ENCODE measurements at places on chromosomes 12 and 14.

GRCh38 chr14:103232031-103232808, 101.8 kb upstream of the EIF5 start:
- DNase-seq: no peak

GRCh38 chr14:32588448-32589320, 259.6 kb downstream of the AKAP6 start:
- peak; percentile 60 for DNase-seq

- no peak for DNase-seq
These were observed 72.6 kb downstream of the TBX3 start for GRCh38 chr12:114611145-114612018.

DNA sequence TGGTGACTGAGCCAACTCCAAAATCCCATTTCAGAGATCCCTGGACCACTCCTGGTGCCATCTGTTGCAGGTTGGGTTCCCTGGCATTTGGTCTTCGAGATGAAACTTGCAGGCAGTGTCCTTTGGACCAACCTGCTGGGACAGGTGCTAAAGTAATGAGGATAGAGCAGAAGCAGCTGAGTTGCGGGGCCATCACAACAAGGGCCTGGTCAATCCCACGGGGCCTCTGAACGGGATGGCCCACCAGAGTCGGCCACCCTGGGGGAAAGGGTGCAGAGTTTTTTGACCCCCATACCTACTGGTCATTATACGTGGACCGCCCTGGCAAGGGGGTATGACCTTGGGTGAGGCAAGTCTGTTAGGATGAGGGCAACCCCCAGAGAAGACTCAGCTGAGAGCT, 39.3 kb downstream of the DLK1 start:
- DNase-seq: no peak

- no peak for DNase-seq
These were observed 178.1 kb downstream of the BCAT1 start for GRCh38 chr12:24770821-24771220.

- DNase-seq: no peak
These were observed 149.7 kb downstream of the NTF3 start for GRCh38 chr12:5581616-5582015.

DNA sequence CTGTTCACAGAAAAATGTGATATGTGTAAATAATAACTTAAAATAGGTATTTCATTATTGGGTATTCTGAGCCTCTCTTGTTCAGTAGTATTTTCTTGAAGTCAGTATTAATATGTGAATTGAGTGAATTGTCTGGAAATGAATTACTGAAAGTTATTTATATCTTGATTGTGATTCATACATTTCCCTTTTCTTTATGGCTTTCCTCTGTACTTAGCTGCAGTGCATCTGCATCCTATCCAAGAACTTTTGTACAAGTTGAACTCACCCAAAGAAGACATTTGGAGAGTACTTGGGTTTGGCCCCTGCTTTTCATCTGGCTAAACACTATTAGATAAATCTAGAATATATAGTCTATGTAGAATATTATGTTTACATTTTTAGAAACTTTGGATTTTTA, 326.0 kb downstream of the RAD51B start:
- DNase-seq: peak; percentile 68

DNA sequence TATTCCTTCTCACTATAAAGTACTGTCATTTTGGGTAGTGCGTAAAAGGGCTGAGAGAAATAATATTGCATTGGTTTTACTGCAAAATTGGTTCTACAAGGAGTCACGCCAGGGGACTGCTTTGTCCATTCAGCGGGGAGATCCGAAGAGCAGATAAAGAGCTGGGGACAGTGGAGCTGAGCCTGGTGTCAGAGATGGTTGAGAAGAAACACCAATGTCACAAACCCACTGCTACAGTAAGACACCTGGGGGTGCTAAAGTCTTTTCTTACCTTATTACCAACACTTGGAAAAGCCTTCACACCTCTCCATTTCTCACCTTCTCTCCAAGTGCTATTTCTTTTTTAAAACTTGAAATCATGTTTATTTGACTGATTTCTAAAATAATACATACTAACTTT, 14.1 kb downstream of the IL31 start:
- no peak for DNase-seq

GRCh38 chr14:81165188-81165587, 55.6 kb downstream of the GTF2A1 start:
- no peak for DNase-seq

GRCh38 chr12:97142737-97143410, 235.8 kb downstream of the NEDD1 start:
- no peak for DNase-seq

- DNase-seq: no peak
These were observed 7.4 kb downstream of the PPP1R13B start for GRCh38 chr14:103840014-103840413.

DNA sequence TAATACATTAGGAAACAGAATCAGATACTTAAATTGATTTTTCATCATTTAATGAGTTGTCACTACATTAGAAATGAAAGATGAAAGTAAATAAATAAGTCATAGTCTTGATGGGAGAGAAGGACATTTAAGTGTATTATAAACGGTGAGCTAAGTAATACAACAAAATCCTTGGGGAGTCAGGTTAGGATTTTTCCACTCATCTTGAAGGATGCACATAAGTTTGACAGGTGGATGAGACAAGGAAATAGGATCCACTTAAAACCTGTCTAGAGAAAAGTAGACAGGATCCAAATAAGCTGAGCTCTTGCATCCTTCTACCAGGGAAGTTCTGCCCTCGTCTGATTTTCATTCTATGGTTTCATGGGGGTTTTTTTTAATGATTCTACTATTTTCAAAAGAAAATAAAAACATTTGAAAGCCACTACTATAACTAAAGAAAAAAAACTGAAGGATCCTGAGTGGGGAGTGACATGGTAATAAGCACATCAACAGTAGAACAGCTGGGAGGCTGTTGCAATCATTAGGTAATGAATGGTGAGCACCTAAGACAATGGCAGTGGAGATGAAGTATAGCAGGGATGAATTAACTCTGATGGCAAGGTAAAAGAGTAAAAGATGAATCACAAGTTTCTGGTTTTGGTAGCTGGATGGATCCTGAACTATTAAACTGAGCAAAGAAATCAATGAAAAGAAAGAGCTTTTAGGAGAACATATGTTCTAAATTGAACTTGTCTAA, 17.0 kb downstream of the CEP128 start:
- DNase-seq: no peak

GRCh38 chr14:71498212-71498611, 434.0 kb upstream of the RGS6 start:
- DNase-seq: peak; percentile 83

DNA sequence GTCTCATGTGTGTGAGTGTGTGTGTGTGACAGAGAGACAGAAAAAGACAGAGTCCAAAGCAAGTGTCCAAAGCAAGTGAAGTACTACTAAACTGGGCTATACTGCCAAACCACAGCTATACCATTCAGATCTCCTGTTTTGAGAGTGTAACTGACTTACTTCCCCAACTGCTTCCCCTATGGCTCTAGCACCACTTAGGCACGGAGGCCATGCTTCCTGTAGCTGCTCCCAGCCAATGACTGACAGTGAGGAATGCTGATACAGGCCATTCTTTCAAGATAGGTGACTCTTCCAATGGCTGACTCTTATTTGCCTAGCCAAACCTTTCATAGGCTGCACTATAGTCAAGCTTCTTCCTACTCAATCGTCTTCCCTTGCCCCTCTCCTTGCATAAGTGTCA, 393.2 kb downstream of the BCAT1 start:
- DNase-seq: no peak

DNA sequence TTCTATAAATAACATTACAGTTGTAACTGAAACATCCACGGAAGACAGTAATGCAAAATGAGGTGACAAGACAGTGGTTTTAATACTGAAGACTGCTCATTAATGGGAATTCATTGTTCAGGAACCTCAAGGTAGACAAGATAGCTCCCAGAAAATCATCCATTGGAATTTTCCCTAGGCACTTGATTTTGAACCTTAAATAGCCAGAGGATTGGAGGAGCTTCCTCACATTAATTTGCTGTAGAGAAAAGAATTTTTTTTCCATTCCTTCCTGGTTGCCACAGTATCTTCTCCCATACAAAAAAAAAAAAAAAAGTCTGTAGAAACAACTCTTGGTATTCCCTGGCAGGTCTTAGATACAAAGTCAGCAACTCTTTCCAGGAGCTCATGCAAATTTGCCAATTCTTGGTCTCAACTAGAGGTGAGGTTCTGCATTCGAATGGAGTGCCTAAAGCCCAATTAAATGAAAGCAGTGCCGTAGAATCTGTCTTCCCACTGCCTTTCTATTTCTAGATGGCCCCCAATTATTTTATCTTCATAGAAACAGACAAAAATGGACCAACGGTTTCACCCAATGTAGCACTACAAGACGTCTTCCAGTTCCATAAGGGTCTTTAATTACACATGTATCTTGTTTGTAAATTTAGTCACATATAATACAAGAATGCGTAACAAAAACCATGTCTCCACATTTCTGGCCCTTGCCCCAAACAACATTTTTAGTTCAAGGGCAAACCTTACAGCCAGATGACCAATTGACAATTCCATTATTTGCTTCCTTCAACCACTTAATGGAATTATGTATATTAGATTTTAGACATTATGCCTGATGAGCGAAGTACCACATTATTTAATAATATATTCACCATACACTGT, 13.5 kb downstream of the SLC38A2 start:
- no peak for DNase-seq

- no peak for DNase-seq
These were observed 33.2 kb upstream of the PPP2R5C start for GRCh38 chr14:101728367-101728742.

GRCh38 chr12:6788972-6789924, at the start of gene CD4:
CD4 (plus strand) TSS chr12:6789528; CDS start chr12:6800139, 10,611 bp downstream.
- DNase-seq: no peak

GRCh38 chr12:46449316-46449715, 76.7 kb upstream of the SLC38A2 start:
- DNase-seq: no peak

DNA sequence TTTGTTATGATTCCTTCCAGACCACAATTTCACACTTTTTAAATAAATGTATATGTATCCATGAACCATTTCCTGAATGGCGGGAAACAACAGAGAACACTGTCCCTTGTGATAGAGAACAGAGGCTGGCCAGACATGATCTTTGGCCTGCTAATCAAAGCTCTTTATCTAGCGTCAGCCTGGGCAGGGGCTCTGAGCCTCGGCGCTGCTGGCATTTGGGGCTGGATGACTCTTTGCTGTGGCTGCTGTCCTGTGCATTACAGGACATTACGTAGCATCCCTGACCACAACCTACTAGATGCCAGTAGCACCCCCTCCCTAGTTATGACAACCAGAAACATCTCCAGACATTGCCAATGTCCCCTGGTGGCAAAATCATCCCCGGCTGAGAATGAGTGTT, 77.7 kb downstream of the DNAH10 start:
- no peak for DNase-seq

DNA sequence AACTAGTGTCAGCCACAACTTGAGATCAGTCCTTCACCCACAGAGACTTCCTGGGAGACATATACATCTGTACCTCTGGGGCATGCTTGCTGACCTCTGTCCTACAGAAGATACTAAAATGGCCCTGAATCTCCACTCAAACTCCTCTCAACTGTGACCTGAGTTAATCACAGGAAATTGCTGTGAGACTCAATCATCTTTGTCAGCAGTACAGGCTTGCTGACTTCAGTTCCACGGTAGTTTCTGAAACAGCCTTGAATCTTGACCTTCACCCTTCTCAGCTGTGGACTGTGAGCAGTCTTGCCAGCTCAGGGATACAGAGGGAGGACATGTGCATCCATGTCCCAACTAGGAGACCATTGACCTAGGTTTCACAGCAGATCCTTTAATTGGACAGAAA, 1.4 kb upstream of the KLRC1 start:
- DNase-seq: no peak

DNA sequence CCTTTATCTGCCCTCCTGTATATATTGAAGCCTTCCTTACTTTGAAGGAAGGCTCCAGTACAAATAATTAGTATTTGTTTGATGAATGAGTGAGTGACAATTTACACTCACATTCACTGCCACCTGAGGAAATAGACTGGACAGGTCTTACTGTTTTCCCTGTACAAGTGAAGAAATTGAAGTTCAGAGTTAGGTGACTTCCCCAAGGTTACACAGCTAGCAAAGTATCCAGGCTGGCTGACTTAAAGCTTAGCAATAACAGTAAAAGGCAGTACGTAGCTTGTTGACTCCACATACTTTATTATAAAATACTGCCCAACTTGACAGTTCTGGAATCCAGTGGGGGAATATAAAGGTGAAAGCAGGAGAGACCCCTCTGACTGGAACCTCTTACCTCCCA, 2.6 kb upstream of the KRT18 start:
- DNase-seq: no peak

DNA sequence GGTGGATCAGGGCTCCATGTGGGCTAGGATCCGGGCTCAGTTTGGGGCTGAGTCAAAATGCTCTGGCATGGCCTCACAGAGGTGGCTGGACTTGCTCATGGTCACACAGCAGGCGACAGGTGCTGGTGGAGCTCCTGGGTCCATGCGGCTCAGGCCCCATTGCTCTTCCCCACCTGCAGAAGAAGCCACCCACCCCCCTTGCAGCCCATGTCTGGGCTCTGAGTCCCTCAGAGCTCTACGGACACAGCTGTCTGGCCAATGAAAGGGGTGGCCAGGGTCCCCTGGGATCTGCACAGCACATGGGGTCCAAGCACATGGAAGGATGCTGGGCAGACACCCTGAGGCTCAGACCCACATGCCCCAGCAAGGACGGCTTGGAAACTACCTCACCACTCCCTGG, 17.0 kb upstream of the C14orf180 start:
- no peak for DNase-seq

- DNase-seq: peak; percentile 32
These were observed 1.8 kb downstream of the MSRB3 start for GRCh38 chr12:65280306-65280705.

- no peak for DNase-seq
These were observed 9.8 kb upstream of the CIPC start for GRCh38 chr14:77088219-77088618.

GRCh38 chr14:103284574-103285467, 49.2 kb upstream of the EIF5 start:
- peak; percentile 5 for DNase-seq

DNA sequence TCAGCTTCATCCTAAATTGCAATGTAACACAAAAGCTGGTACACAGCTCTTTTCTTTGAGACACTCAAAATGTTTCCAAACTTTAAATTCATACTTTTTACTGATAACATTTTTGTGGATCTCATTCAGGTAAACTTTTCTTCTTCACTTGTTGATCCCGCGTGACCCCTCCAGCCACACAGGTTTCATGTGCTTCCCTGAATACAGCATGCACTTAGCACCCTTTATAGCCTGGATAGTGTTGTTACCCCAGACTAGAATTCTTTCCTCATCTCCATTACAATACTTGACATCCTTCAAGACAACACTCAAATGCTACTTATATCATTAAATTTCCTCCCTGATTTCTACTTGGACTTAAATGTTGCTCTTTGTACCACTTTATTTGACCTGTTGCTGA, 373.4 kb downstream of the RAD51B start:
- no peak for DNase-seq

GRCh38 chr12:122866379-122866778, 29.5 kb downstream of the VPS37B start:
- DNase-seq: no peak

- peak; percentile 61 for DNase-seq
These were observed 14.3 kb upstream of the ZFP36L1 start for GRCh38 chr14:68807148-68807600.

Measured in fibroblast of upper back skin (primary cell).